DND-41 (cell line): ENCODE measurements at places on chromosomes 3 and 15.

DNA sequence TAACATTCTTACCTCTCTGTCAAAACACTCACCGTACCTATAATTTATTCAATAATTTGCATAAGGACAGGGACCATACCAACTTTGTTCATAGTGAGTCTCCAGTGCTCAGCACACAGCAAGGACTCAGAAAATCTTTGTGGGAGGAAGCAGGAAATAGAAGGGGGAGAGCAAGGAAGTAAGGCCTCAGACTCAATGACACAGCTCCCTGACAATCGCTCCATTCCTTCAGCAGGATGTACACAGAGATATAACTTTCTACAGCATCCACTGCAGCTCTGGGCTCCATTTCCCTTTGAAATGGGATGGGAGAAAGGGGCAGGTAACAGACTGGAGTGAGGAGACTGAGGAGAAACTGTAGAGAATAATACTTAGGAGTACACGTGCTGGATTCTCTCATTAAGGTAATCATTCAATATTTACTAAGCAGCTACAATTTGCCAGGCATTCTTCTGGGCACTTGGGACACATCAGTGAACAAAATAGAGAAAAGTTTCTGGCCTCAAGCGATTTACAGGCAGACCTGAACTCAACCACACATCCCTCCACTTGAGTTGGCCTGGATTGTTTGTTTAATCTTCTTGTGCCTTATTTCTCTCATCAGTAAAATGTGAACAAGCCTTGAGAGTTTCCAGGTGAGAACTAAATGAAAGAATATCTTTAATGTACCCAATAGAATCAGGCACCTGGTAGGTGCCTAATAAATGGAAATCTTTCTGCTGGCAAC, 330.3 kb upstream of the THBS1 start:
- no peak for DNase-seq

GRCh38 chr3:197023241-197023997, 6.2 kb downstream of the MELTF start:
- no peak for DNase-seq

DNA sequence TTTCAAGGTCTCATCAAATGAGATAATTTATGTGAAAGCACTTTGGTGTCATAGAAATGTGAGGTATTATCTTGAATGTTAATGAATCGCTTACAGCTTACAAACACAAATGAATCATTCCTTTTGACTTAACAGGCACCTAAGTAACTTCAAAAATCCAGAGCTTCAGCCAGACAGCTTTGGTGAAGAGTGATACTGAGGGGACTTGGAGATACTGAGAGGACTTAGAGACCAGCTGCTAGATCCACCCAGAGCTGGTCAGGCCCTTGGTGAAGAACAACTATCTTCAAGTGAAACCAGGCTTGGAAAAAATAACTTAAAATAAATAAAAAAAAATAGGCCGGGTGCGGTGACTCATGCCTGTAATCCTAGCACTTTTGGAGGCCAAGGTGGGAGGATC, 16.2 kb upstream of the ZFYVE19 start:
- no peak for DNase-seq

- DNase-seq = peak; percentile 35
These were observed 31.7 kb downstream of the SPINK8 start for GRCh38 chr3:48301800-48302166.

DNA sequence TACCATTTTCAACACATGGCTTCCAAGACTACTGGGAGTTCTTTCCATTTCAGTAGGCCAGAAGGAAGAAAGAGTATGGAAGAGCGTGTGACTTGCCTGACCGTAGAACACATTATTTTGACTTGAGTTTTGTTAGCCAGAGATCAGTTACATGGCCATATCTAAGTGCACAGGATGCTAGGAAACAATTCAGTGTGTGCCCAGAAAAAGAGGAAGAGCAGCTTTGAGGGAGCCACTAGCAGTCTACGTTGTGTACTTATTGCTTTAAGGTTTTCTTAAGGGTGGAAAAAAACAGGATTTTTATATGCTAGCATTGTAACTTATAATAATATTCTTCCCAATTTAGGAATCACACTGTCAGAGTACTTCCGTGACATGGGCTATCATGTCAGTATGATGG, 44.1 kb upstream of the GRAMD1C start:
- no peak for DNase-seq

GRCh38 chr3:32454111-32454510, 48.5 kb downstream of the CMTM6 start:
- no peak for DNase-seq

DNA sequence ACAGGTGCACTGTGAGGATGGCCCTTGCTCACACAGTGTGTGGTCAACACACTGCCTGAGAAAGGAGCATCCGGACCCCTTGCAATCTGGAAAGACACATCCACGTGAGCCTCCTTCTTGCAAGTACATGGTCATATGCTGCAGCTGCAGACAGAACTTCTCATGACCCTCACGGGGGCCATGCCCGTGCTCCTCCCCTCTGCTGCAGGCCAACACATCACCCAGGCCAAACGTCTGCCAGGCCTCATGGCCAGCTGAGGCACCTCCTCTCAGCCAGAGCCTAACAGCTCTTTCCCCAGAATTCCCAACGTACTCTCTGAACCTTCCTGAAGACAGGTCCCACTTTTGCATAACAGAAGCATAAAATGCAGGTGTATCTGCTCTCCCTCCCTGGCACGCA, 25.3 kb downstream of the SLC41A3 start:
- no peak for DNase-seq

- no peak for DNase-seq
These were observed 1.1 kb downstream of the ZBTB47 start for GRCh38 chr3:42654331-42655201.

GRCh38 chr3:42755681-42756578, 17.1 kb downstream of the CCDC13 start:
- no peak for DNase-seq

DNA sequence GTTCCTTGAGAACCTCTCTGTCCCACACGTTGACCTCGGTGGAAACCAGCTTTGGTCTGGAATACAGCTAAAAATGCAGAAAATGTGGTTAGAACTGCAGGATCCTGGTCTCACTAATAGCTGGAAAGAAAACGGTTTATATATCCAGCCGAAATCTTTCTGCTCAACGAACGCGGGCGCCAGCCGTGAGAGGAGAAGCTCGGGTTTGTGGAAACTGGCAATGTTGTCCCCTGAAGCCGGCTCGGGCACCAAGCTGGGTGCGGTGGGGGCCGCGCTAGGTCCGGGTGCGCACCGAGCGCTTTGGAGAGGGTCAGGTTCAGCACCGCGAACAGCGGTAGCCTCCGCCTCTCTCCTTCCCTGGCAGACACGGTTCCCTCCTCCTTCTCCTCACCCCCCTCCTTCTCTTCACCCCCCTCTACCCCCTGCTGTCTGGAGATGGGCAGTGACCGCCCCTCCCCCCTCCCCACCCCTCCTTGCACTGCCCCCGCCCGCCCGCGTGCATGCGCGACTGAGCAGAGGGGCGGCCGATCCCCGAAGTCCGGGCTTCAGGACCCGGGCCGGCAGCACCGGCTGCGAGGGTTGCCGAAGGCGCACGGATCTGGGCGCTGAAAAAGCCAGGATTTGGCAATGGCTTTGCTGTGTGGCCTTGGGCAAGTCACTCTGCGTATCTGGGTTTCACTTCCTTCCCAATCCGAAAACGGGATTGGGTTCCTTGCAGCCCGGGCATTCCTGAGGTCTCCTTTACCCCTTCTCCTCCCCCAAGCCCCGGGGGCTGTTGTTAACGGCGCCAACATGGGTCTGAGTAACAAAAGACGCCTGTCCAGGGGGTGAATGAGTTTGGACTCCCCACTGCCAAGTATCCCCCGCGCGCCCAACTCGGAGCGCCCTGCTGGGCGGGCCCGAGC, at the start of gene SKOR1:
TSS of gene SKOR1 (plus strand) at position 534 of the 905 bp plus-strand sequence. CDS start at position 628, 94 bp downstream.
- no peak for DNase-seq

GRCh38 chr3:49718858-49719213, 648 bp downstream of the AMIGO3 start:
- no peak for DNase-seq

DNA sequence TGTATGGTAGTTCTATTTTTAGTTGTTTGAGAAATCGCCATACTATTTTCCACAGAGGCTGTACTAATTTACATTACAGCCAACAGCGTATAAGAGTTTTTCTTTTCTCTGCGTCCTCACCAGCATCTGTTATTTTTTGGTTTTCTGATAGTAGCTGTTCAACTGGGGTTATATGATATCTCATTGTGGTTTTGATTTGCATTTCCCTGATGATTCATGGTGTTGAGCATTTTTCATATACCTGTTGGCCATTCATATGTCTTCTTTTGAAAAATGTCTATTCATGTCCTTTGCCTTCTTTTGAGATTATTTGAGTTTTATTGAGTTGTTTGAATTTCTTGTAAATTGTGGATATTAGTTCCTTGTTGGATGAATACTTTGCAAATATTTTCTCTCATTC, 114.6 kb downstream of the LRRK1 start:
- no peak for DNase-seq

DNA sequence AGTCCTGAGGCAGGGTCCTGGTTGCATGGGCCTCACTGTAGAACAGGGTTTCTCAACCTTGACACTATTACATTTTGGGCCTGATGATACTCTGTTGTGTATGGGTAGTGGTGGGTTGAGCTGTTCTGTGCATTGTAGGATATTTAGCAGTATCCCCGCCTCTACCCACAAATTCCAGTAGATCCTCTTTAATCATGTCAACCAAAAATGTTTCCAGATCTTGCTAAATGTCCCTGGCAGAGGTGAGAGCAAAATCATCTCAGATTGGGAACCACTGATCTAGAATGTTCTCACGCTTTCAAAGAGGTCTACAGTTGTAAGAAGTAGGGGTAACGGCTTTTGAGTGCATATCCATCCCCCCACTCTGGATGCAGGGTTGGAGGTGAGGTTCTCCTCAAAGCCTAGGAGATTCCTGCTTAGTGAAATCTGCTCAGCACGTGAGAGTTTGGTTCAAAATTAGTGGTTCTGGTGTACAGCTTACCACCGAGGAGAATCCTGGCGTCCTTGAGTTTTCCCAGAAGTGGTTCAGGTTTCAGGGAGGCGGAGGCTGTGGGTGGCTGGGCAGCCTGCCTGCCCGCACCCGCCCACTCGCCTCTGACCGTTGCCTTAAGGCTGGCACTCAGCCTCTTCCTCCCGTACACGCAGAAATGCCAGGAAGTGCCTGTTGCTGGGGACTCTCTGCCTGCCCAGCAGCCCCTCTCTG, 5.3 kb downstream of the ACVR2B start:
- no peak for DNase-seq

GRCh38 chr3:184911570-184911969, 99.6 kb downstream of the VPS8 start:
- no peak for DNase-seq

- no peak for DNase-seq
These were observed 119.1 kb downstream of the B3GALNT1 start for GRCh38 chr3:160986069-160986468.

DNA sequence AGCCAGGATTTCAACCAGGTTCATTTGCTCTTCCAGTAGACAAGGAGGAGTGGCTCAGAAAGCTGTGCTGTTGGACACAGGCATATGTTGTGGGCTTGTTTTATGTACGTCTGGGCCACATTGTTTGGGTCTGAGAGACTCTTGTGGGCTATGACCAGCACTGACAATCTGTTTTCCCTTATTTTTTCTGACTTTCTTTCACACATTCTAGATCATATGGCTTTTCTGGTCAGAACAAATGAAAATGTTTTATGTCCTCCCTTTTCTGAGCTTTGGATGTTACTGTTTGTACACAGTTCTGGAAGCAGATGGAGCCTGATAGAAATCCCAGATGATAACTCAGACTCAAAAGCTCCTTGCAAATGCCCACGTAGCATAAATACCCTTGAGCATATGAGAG, 85.8 kb upstream of the RGMA start:
- no peak for DNase-seq

GRCh38 chr3:57731311-57731710, 24.8 kb upstream of the SLMAP start:
- DNase-seq = no peak

- DNase-seq = no peak
These were observed 822 bp downstream of the ST8SIA2 start for GRCh38 chr15:92394309-92395097.

GRCh38 chr15:48876057-48876456, 1.9 kb upstream of the EID1 start:
- DNase-seq = no peak
